Endothelial cell (in vitro differentiated cells): ENCODE measurements at places on chromosomes 1 and 21.

GRCh38 chr1:866095-866494 lies 57.6 kb upstream of the SAMD11 start:
- DNase-seq, result no peak

- no peak for DNase-seq
Measured at GRCh38 chr21:34915364-34915841, 133.7 kb downstream of the RUNX1 start.

DNA sequence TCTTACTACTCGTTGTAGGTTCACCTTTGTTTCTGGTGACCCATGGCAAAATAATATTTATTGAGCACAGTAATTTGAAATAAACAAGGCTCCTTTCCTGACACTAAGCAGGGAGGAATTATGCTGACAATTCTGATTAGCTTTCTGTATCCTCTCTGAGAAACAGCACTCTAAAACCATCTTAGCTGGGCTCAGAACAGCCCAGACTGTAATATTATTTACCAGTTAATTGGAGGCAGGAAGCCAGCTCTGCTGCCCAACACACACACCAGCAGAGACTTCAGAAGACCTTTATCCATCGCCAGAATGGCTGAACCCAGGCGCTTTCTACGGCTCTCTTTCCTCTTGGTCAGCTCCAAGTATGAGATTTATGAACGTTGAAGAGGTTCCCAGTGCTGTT lies 77.6 kb upstream of the FMN2 start:
- no peak for DNase-seq

GRCh38 chr1:94599095-94599813 lies 57.7 kb upstream of the F3 start:
- peak; percentile 13 for DNase-seq

DNA sequence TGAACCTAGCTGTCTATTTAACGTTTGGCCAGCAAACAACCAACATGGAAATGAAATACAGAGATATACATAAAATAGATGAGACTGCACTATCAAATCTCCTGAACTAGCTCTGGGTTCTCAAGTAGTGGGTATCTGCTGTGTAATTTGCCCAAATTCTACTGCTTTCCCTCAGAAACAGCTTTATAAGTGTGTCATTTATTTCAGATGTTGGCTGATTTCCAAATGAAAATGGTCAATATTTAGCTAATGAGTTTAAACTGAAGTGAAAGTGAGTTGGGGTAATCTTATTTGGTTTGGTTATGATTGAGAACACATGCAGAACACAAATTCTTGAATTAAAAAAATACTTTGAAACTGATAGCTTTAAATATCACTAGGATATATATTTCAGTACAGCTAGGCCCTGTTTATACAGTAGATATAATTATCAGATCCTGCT lies 601.7 kb upstream of the CXADR start:
- DNase-seq, result no peak

GRCh38 chr21:39628385-39628784 lies 15.6 kb downstream of the B3GALT5 start:
- no peak for DNase-seq

DNA sequence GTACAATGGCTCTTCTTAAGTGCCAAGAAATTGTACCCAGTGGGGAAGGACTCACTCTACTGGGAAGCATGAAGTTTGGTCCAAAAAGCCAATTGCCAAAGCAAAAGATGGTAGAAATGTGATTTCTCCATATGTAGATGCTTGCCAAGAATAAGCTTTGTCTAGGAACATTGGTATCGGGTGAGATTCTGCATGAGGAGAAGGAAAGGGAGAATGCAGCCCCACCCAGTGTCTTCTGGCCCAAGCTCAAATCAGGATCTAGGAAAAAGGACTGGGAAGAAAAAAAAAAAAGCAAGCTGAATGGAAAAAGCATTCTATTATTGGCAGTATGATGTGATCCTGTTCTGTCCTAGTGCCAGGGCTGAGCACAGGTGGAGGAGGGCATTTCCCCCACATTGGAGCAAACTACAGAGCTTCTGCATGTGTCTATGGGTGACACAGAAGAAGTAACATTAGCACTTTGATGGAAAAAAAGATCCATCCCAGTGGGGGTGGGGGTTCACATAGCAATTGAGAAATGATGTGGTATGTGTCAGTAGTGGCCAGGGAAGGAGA lies 226.6 kb downstream of the KCNH1 start:
- DNase-seq, result no peak

- DNase-seq, result no peak
Measured at GRCh38 chr1:8493916-8494540, 176.1 kb downstream of the SLC45A1 start.

- no peak for DNase-seq
Measured at GRCh38 chr1:156146020-156146768, 7.2 kb upstream of the SEMA4A start.

GRCh38 chr21:31730712-31731055 lies 1.2 kb downstream of the SCAF4 start:
- DNase-seq, result no peak

- no peak for DNase-seq
Measured at GRCh38 chr1:31036749-31037500, 28.6 kb downstream of the PUM1 start.

- DNase-seq, result no peak
Measured at GRCh38 chr21:43944757-43945156, 67.4 kb upstream of the TRAPPC10 start.

DNA sequence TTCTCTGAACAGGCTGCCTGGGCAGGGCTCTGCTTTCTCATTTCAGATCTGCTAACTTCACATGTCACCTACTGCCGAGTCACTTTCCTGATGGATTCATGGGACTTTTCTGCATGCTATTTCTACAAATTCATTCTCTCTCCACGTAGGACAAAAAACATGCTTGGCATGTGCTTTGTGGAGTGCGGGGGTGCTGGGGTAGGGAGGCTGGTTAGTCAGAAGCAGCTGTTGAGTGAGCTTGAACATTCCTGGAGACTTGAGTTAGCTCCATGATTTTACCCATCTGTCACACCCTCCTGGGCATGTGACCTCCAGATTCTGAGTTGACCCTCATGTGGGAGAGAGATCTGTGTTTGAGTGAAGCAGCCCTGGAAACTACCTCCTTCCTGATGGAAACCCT lies 71.4 kb downstream of the UCK2 start:
- DNase-seq, result no peak

- DNase-seq, result no peak
Measured at GRCh38 chr21:41242238-41242829, 74.3 kb upstream of the FAM3B start.

GRCh38 chr1:41981796-41982195 lies 63.1 kb upstream of the HIVEP3 start:
- DNase-seq, result no peak

DNA sequence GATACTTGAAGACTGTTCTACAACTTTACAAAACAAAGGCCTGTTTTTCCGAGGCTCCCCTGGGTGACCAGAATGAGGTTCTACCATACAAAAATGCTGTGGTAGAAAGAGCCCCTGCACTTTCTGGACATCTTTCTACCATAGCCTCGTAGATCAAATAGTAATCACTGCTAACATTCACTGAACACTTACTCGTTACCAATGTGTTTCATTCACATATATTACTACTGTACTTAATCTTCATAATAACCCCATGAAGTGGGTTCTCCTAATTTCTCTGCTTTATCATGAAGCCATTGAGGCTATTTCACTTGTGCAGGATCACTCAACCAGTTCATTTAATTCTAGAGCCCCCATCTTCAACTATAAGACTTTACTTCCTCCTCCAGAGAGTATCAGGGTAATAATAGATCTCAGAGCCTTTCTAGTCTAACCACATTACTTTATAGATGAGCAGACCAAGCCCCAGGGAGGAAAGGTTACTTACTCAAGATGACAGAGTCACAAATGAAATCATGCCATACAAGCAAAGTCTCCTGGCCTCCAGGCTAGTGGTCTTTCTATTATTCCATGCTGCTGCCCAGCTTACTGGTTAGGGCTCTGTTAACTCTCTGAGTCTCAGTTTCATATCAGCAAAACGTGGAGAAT lies 46.7 kb upstream of the OSBPL9 start:
- DNase-seq, result no peak

GRCh38 chr1:84272401-84272800 lies 29.1 kb upstream of the SAMD13 start:
- DNase-seq, result no peak

GRCh38 chr1:25020851-25021590 lies 90.9 kb upstream of the RUNX3 start:
- no peak for DNase-seq

DNA sequence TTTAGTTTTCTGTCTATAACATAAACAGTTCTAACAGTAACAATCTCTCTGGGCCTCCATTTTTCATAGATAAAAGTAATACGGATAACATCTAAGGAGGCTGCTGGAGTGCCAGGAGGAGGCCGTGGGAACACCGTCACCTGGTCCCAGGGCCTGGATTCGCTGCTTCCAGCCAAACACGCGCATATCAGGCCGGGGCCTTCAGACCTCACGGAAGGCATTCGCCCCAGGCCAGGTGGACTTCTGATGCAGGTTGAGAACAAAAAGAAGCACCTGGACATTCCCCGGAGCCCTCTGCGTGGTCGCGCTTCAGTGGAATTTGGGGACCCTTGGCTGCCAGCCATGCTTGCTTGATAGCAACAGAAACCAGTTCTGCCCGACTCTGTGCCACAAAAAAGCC lies 113.1 kb upstream of the GUCA2B start:
- no peak for DNase-seq

DNA sequence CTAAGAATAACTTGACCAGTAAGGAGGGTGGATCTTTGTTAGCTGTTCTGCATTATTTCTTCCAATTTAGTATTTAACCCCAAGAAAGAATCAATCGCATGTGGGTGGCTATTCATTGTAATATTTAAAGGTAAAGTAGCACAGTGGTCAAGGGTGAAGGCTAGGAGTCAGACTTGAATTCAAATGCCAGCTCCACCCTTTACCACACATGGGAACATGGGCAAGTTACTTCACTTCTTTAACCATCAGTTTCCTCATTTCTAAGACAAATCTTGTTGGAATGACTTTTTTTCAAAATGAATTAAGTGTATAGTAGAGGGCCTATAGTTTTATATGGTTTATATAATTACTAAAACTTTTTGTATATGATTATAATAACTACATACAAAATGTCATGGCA lies 71.3 kb upstream of the S1PR1 start:
- no peak for DNase-seq

GRCh38 chr21:41621513-41621912 lies 113.6 kb upstream of the TMPRSS2 start:
- DNase-seq, result no peak

DNA sequence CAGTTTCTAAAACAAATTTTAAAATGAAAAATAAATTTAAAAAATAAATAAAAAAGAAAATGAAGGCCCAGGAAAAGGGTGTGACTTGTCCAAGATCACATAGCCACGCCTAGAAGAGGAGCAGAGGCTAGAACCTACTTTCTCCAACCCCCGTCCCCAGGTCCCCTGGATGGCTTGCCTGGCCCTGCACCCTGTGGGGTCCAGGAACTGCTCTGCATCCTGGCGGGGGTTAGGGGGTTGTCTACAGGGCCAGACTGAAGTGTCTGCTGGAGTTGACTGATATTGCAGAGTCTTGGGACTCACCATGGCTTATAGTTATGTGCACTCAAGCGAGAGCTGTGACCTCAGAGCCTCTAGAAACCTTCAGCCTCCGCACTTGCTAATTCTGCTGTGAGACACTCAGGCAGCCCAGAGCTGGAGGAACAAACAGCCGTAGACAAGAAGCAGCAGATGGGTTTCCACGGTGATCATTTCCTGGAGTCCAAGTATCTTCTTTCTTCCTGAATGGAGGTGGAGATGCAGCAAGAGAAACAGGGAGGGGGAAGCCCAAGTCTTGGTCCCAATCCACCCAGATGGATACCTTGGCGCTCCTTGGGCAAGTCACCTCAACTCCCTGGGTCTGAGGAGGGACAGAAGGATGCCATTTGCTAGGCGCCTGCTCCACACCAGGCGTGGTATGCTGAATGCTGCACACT lies 5.2 kb upstream of the EXTL1 start:
- DNase-seq, result no peak

GRCh38 chr21:15455819-15456462 lies 273.8 kb upstream of the USP25 start:
- DNase-seq, result no peak

DNA sequence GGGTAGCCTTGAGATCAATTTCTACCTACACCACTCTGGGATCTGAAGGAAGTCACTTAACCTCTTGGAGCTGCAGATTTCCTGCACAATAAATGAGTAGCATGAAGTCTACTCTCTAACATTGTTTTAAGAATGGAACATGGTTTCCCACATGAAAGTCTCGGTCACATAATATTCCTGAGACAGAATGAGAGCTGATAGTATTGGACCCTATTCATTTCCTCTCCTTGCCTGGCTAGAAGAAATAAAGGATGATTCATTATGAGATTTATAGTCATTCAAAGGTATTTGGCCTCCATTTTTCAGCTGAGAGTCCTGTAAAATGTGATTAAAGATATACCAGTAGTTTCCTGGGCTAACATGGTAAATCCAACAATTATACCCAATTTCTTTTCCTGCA lies 56.7 kb downstream of the ARHGAP29 start:
- no peak for DNase-seq

- DNase-seq, result no peak
Measured at GRCh38 chr1:53551428-53551995, 92.3 kb downstream of the DMRTB1 start.

- DNase-seq, result no peak
Measured at GRCh38 chr1:94974824-94975223, 47.9 kb upstream of the CNN3 start.

DNA sequence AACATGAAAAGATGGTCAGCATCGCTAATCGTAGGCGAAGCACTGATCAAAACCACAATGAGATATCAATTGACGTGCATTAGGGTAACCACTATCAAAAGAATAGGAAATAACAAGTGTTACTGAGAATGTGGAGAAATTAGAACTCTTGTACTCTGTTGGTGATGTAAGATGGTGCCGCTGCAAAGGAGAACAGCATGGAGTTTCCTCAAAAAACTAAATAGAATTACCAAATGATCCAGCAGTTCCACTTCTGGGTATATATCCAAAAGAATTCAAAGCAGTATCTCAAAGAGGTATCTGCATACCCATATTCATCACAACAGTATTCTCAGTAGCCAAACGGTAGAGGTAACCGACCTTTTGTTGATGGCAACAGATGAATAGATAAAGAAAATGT lies 8.3 kb upstream of the CD101 start:
- no peak for DNase-seq

DNA sequence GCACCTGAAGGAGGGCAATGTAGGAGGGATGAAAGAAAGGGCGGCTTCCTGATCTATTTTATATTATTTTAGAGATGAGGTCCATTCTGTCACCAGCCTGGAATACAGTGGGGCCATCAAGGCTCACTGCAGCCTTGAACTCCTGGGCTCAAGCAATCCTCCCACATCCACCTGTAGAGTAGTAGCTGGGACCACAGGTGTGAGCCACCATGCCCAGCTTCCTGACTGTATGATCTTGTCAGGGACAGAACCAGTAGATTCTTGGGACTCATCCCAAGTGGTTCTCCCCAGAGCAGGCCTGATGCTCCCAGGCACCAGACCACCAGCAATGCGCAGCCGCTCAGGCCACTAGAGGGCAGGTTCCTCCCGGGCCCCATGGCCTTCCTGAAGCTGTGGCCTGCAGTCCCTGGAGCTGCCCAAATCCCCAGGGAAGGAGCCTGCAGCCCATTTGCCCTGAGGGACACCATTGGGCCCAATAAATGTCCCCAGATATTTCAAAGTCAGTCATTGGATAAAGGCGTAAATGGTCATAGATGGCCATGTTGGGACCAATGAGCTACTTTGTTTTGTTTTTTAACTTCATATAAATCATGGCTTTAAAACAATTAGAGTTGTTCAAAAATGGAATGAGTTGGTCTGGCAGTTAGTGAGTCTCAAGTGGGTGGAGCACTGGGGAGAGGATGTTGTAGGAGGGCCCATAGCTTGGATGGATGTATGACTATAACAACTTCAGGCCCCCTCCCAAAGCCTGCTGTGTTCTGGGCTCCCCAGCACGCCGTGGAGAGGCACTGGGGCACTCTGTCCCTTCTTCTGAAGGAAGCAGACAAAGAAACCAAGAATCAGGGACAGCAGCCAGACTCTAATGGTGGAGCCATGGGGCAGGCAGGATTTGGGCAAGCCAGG lies 44.7 kb upstream of the GOLT1A start:
- peak; percentile 85 for DNase-seq
